ENCODE measurements at places on chromosomes 2 and 18.

DNA sequence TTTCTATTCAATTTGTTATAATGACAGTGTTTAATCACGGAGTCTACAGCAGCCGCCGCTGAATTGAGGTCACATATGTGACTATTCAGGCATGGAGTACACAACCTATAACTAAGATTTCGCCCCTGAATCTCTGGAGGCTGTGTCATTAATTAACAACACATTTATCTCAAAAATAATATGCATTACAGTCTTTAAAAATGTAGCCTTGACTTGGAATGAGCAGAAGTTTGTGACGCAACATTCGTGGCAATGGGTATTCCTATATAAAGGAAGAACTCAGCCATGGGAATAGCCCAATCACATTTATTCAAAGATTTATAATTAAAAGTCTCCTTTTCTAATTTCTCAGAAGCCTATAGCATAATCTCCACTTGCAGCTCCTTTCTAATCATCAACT, 60.6 kb upstream of the LYPD1 start:
- DNase-seq, result no peak

DNA sequence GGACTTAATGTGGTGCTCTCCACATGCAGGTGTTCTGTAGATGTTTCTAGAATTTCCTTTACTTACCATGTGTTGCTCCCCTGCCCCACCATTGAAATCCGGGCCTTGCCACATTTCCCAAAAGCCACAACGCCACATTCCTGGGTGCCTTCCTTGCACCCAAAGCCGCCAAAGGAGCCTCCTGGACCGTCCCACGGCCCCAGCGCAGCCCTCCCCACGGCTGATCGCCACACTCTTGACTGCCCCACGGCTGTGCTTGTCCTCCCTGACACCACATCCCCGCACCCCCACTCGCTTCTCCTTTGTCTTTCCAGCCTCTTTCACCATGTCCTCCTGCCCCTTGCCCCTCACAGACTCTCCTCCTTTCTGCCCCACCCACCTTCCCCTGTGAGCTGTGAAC, 40.2 kb upstream of the CHMP1B start:
- no peak for DNase-seq

DNA sequence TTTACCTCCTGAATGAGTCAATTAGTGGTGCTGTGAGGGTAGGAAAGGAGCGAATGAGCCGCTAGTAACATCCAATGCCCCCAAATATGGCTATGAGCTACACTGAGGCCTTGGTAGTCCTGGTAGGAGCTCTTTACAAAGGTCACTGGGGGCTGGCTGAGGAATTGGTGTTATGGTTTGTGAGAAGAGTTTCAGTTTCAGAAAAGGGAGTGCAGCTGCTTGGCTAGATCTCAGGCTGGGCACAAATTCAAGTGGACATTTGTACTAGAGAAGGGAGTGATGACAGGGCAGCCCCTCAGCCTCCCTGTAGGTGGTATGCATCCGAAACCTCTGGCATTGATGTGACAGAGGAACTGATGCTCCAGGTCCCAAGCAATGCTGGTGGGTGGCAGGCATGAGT, 13.9 kb upstream of the PAIP2B start:
- DNase-seq, result no peak

DNA sequence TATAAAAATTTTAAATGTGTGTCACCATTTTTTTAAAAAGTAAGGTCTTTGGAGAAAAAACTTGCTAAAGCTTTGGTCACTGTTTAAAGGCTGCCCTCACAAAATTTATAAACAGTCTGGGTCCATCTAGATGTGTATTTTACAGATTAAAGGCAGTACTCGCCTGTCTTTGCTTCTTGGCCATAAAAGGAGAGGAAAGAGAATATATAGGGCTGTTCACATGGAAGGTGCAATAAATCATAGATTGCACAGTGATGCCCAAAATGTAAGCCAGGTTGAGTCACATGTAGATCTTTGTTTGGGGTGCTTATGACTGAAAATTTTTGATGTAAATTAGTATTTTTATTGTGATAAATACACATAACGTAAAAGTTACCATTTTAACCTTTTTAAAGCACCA, 55.6 kb downstream of the MTCL1 start:
- no peak for DNase-seq

DNA sequence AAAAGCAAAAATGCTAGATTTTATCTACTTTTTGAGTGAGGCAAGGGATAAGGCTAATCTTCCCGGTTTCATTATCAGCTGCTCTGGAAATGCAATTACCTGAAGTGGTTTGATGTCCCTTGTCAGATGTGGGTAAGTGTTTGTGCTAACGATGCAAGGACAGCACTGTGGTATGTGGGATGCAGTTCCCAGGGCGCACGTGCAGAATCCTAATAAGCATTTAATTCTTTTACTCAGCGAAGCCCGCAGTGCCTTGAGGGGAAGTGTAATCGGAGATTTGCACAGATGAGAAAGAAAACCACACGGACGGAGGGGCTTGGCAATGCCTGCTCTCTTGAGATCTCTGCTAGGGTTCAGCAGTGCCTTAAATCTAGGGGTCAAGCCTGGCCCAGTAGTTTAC, 108.5 kb upstream of the LYPD6 start:
- DNase-seq, result no peak

DNA sequence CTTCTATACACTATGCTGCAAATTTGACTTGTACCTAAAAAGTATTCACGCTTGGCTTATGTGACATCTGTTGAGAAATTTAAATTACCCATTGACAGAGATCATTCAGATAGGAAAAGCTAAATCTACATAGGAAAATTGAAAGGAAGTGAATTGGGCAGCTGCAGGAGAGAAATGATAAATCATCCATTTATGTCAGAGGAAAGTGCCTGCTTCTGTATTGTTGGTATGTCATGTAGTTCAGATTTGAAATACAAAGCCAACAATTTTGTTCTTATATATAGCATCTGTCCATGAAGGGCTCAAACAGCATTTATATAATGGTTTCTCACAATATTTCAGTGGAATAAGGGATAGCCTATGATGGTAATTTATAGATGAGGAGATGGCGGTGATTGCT, 17.6 kb downstream of the LINC00305 start:
- no peak for DNase-seq

DNA sequence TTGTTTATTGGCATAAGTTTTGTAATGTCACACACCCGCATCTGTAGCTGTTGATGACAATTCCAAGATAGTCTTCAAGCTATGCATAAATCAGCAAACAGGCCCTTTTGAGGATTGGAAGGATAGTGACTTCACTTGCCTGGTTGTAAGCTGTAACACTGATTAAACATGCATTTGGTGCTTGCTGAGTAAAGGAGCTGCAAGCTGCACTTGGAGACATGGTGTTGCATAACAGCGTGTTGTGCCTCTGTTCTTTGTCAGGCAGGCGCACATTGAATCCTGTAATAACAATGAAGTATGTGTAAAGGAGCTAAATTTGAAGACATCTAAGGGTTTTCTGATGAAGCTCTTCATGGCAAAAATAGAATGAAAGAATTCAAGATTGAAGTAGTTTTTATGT, 68.7 kb upstream of the TTC27 start:
- DNase-seq, result peak; percentile 23

- no peak for DNase-seq
Observed at GRCh38 chr18:49988101-49988500, 174.8 kb upstream of the ACAA2 start.

DNA sequence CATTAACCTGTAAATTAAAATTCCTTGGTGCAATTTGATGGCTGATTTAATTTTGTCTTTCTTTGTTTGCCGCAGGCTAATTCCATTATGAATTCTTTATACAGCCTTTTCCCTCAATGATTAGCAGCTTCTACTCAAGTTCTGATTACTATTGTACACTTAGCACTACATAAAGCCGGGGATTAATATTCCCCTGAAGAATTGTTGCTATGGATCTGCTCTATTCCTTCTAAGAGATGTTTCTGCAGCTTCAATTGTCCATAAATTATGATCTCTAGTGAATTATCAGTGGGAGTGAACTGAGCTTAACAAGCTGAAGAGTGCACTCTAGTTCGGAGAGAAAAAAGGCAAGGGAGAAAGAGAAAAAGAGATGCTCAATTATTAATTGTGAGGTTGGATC, 433.7 kb upstream of the SPRED2 start:
- no peak for DNase-seq

GRCh38 chr2:207868855-207869596, 99.3 kb upstream of the FZD5 start:
- DNase-seq, result no peak

DNA sequence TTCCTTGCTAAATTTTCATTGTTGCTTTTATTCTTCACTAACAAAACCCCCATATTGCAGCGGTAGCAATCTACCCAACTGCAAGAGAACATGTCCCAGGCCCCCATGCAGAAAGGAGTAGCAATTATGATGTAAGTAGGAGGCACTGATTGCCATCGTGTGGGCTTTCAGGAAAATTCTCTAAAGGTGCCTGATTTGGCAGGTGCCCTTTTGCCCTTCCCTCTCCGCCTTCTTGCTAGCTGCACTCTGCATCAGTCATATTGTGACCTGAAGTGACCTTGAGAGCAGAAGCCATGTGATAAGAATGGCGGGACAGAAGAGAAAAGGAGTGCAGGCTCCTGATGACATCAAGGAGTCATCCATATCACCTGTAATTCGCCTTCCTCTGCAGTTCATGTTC, 112.1 kb downstream of the NCKAP5 start:
- DNase-seq, result no peak

- no peak for DNase-seq
Observed at GRCh38 chr18:3973191-3973850, 481.8 kb downstream of the DLGAP1 start.

- DNase-seq, result no peak
Observed at GRCh38 chr2:7692657-7693161, 775.5 kb downstream of the RNF144A start.

- DNase-seq, result no peak
Observed at GRCh38 chr2:190044866-190045265, 17.7 kb downstream of the MSTN start.

DNA sequence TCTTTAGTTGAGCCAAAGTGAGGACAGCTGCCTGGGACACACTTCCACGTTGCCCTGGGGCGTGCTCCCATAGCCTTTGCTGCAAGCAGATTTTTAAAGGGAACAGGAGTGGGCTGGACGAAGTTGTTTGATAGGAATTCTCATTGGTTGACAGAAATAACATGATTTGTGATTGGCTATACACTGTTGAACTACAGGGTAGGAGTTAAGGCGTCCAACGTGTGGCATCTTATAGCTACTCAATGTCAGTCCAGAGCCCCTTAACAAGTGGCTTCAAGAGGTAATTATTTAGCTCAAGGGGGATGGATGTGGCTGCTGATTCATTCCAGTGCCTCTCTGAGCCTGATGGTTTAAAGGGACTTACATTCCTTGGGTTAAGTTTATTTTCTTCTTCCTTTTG, 65.5 kb downstream of the ACAA2 start:
- no peak for DNase-seq

- DNase-seq, result no peak
Observed at GRCh38 chr2:201648-202433, 62.0 kb downstream of the SH3YL1 start.

DNA sequence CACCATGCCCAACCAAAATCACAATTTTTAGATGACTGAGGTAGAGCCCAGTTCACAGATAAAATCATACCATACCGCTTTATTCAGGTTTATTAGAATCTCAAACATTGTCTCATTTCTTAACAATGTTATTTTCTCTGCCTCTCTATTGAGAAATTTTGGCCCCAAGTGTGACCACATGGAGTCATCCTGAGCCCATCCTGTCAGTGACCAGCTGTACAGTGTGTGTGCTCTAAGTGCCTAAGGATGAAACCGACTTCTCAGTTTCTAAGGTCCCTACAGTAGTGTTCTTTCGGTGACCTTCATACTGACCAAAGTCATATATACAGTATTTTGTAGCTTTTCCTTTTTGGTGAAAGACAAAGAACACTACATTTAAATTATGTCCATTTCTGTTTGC, 123.7 kb upstream of the MSTN start:
- no peak for DNase-seq

GRCh38 chr2:42984617-42985016, 192.2 kb upstream of the HAAO start:
- DNase-seq, result no peak

DNA sequence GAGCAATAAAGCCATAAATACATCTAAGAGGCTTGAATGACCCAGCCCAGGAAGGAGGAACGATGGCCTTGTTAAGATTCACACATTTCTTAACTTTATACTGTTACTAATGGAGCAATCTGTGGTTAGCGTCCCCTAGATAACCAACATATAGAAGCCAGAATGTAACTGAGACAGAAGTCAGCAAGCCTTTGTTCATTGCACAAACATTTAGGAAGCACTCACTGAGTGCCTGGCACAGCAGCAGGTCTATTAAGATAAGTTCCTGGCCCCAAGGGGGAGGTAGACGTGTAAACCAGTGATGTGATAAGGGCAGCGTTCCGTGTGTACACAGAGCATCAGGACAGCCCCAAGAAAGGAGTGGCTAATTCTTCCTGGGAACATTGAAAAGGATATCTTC, 63.6 kb upstream of the ATL2 start:
- no peak for DNase-seq

GRCh38 chr2:111100087-111100764, 20.5 kb upstream of the BCL2L11 start:
- no peak for DNase-seq

GRCh38 chr2:216354306-216354705, 18.0 kb downstream of the MARCHF4 start:
- DNase-seq, result no peak

DNA sequence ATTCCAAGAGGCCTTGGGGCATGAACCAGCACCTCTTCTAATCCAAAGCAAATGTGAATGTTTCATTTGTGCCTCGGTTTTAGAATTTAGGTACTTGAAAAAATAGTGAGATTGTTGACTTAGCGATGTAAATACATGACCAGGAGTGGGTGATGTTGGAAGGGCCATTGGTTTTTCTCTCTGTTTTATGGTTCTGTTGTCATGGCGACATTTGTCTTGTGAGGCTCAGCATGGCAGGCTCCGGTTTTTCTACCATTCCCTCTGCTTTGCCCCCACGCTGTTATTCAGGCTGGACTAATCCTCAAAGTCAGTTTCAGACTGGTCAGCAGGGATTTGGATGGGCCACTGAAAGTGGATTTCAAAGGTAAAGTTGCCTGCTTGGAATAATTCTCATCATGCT, 255.4 kb downstream of the ALPK2 start:
- DNase-seq, result no peak

- DNase-seq, result no peak
Observed at GRCh38 chr2:129733041-129733440, 246.4 kb upstream of the RAB6C start.

DNA sequence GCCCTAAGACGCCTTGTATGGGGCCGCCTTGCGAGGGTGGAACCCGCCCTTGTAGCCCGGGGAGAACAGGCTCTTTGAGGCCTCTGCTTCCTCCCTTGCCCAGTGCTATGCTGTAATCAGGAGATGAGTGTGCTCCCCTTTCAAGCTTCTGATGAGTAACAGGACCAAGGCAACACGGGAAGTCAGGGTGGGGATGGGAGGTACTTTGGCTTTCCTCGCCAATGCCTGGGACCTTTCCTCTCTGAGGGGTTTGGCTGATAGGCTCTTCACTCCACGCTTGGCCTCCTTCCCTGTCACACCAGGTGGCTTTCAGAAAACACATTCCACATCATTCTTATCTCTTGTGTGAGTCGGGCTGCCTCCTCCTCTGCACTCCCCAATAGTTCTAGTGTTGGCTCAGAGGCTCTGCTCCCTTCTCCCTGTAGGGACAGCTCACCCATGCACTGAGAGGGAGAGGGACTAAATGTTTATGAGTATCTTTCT, 223.7 kb upstream of the TRIB2 start:
- DNase-seq, result no peak
